ENCODE measurements at places on chromosomes 12 and 14. TPM values are rescaled to one million over a fixed set of nuclear protein-coding genes. Genes with fewer than 3 reads are reported as not detected.

The CMA1 gene
- not detected for total RNA-seq

The SLC7A8 gene
- 0.65 TPM for total RNA-seq

The ABCC9 gene
- 0.15 TPM for total RNA-seq

The KERA gene
- total RNA-seq: not detected

The TAS2R13 gene
- 0.32 TPM for total RNA-seq

The RNASE1 gene
- 33.5 TPM for total RNA-seq

Data from epithelial cell of umbilical artery (primary cell).